ENCODE measurements at places on chromosomes 3 and 15.

GRCh38 chr3:182180654-182181385 lies 469.1 kb downstream of the SOX2 start:
- no peak overlapping the region for H3K27ac ChIP-seq
- no peaks in the 10 kb centered on the region for H3K4me1 ChIP-seq
- no peak for DNase-seq
- no peaks in the 10 kb centered on the region for H3K27me3 ChIP-seq

DNA sequence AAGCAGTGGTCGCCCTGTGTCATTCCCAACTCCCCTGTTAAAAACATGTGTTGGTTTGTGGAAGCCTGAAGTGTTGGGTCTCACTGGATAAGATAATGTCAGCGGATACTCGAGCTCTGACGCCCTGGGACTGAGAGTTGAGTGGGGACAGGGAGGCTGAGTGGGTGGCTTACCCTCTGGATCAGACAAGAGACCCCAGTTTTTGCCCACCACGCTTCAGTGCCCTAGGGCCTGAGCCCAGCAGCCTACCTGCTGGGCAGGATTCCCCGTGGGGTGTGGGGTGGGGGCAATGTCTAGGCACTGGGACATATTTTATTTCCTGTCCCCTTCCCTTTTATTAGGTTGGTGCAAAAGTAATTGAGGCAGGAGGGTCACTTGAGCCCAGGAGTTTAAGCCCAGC lies 75.0 kb downstream of the SMAD6 start:
- H3K4me1 ChIP-seq, result peaks cover 15% of the 10 kb centered on the region
- H3K27me3 ChIP-seq, result no peaks in the 10 kb centered on the region
- DNase-seq, result no peak
- H3K27ac ChIP-seq, result no peak overlapping the region

- H3K27ac ChIP-seq, result no peak overlapping the region
- H3K27me3 ChIP-seq, result no peaks in the 10 kb centered on the region
- H3K4me3 ChIP-seq, result no peak overlapping the region
- no peak for DNase-seq
- no peaks in the 10 kb centered on the region for H3K36me3 ChIP-seq
- H3K4me1 ChIP-seq, result no peaks in the 10 kb centered on the region
Observed at GRCh38 chr3:119569156-119569555, 9.7 kb upstream of the CD80 start.

- no peak for DNase-seq
- no peak overlapping the region for H3K27ac ChIP-seq
- no peaks in the 10 kb centered on the region for H3K27me3 ChIP-seq
- H3K4me3 ChIP-seq, result no peak overlapping the region
- no peaks in the 10 kb centered on the region for H3K36me3 ChIP-seq
Observed at GRCh38 chr3:40855871-40856270, 331.1 kb downstream of the ZNF621 start.

DNA sequence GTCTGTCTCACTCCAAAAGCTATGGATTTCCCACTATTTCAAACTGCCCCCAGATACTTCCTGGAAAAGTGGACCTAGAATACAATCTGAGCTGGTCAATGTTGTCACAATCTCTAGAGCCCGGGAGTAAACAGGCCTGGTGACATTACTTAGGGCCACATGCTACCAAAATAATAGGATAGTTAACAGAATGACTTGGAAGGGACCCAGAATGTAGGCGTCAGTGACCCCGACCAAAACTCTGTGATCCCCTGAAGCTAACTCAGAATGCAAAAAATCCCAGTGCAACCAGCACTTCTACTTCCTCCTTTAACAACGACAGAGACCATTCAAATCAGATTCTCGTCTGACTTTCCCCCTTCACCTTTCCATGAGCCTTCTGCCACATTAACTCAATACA lies 51.5 kb upstream of the CDV3 start:
- no peaks in the 10 kb centered on the region for H3K4me1 ChIP-seq
- no peak overlapping the region for H3K27ac ChIP-seq
- no peak overlapping the region for H3K4me3 ChIP-seq
- no peaks in the 10 kb centered on the region for H3K36me3 ChIP-seq
- no peaks in the 10 kb centered on the region for H3K27me3 ChIP-seq

DNA sequence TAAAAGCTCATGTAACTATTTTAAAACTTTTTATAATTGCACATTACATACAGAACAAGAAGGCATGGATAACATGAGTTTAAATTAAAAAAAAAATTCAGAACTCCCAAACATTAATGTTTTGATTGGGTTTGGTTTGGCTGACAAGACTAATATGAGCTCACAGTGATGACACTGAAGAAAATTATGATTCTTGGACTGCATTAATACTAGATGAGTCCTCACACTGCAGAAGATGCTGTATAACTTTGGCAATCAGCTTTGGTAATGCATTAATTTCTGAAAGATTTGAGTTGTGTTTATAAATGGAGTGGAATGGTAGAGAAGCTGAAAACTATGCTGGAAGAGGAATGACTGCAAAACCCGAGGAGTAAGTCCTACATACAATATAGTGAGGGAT lies 358.9 kb downstream of the PLCL2 start:
- no peaks in the 10 kb centered on the region for H3K4me1 ChIP-seq
- no peak for DNase-seq
- H3K27ac ChIP-seq, result no peak overlapping the region
- H3K4me3 ChIP-seq, result no peak overlapping the region
- no peaks in the 10 kb centered on the region for H3K36me3 ChIP-seq
- no peaks in the 10 kb centered on the region for H3K27me3 ChIP-seq

GRCh38 chr3:124878561-124879336 lies 8.4 kb downstream of the ITGB5 start:
- H3K27me3 ChIP-seq, result no peaks in the 10 kb centered on the region
- no peak overlapping the region for H3K4me3 ChIP-seq
- H3K36me3 ChIP-seq, result no peaks in the 10 kb centered on the region
- peak overlapping the region; percentile 56 for H3K27ac ChIP-seq

GRCh38 chr3:79258479-79258878 lies 509.3 kb downstream of the ROBO1 start:
- no peak overlapping the region for H3K4me3 ChIP-seq
- no peak for DNase-seq
- no peaks in the 10 kb centered on the region for H3K27me3 ChIP-seq
- no peaks in the 10 kb centered on the region for H3K36me3 ChIP-seq

DNA sequence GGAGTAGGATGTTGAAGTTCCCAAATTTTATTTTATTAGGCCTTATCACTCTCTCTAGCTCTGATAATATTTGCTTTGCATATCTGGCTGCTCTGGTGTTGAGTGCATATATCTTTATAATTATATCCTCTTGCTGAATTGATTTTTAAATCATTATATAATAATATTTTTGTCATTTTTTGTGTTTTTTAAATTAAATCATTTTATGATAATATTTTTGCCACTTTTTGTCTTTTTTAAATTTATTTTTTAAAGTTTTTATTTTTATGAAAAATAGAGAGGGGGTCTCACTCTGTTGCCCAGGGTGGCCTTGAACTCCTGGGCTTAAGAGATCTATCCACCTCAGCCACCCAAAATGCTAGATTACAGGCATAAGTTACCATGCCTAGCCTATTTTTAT lies 34.5 kb upstream of the OTOL1 start:
- H3K36me3 ChIP-seq, result no peaks in the 10 kb centered on the region
- DNase-seq, result no peak
- no peak overlapping the region for H3K27ac ChIP-seq
- H3K27me3 ChIP-seq, result no peaks in the 10 kb centered on the region

DNA sequence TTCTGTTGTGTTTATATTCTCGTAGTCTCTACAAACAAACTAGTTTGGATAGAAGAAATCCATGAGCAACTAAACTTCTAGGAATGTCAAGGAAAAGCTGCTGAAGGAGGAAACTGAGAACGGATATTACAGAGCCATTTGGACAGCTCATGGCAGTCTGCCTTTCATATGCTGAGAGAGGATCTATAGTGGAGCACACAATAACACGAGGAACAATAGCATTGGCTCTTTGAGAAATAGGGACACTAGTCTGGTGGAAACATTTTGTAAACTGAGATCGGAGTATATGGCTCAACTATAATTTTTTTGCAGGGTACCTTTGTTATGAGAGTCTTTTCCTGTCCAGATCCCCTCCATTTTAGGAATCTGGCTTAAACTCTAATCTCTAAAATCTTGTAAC lies 200.5 kb downstream of the CLSTN2 start:
- no peaks in the 10 kb centered on the region for H3K36me3 ChIP-seq
- H3K4me1 ChIP-seq, result no peaks in the 10 kb centered on the region
- no peak overlapping the region for H3K27ac ChIP-seq
- DNase-seq, result no peak

DNA sequence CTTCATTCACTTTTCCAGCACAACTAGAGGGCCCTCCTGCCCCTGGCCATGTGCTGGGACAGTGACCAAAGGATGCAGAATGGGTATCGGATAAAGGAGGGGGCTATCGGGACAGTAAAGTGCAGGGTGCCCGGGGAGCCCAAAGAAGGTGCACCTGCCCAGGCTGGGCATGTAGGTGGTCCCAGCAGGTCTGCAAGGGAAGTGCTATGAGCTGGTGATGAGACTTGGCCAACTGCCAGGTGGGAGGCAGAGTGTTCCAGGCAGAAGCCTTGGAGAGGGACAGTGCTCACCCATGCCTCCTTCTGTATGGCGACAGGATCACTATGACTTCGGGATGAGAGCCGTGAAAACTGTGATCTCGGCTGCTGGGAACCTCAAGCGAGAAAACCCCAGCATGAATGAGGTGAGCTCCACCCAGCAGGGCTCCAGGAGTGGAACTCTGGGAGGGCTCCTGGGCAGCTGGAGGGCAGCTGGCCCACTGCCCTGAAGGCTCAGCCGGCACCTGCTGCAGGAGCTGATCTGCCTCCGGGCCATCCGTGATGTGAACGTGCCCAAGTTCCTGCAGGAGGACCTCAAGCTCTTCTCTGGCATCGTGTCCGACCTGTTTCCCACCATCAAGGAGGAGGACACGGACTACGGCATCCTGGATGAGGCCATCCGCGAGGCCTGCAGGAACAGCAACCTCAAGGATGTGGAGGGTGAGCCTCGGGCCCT lies 48.4 kb downstream of the DNAH1 start:
- no peak overlapping the region for H3K4me3 ChIP-seq
- no peaks in the 10 kb centered on the region for H3K27me3 ChIP-seq
- no peaks in the 10 kb centered on the region for H3K36me3 ChIP-seq
- H3K27ac ChIP-seq, result no peak overlapping the region
- DNase-seq, result no peak

Measured in uterus (tissue), 4 donors.